IMR-90 (cell line): ENCODE measurements at places on chromosomes 6 and 20. TPM values are rescaled to one million over a fixed set of nuclear protein-coding genes. Genes with fewer than 3 reads are reported as not detected.

DNA sequence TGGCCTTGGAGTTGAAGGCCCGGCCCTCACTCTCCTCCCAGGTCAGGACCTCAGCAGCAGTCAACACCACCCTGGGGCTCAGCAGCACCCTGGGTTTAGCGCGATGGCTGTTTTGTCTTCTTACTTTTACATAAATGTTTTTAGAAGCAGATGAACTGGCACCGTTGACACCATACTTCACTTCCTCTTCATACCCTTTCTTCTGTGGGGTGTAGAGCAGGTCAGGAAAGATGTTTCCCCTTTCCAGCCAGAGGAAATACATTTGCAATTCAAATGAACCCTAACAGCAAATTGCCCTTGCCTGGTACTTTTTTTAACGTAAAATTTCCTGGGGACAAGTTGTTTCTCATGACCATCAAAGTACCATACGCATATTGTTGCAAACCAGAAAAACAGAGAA, 54.7 kb upstream of the SNX9 start:
- DNase-seq, result no peak

SLC13A3 gene
- 2.5 and 2.8 TPM in 2 replicates for total RNA-seq

DNA sequence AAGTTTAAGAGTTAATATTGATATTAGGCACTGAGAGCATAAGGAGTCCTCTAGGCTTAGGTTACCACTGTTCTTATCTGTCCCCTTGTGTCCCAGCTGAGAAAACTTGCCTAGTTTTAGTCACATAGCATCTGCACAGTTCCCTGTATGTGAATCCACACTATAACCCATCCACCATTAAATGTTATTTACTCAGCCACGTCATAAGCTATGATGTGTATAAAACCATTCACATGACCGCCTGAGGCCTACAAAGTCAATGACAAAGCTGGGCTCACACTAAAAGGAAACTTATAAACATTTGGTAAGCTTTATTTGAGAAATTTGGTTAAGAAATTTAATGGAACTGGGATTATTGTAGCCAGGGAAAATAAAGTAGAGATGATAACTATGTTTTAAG, 59.2 kb upstream of the TFAP2D start:
- no peak for DNase-seq

- no peak for DNase-seq
These were observed 40.9 kb upstream of the ZBP1 start for GRCh38 chr20:57660922-57661745.

BTNL2 gene
- not detected in 2 replicates for total RNA-seq

NOTCH4 gene
- total RNA-seq, result 1.3 and 2.2 TPM in 2 replicates

UNC5CL gene
- total RNA-seq, result not detected in 2 replicates
